Cortex of kidney (tissue), 1 donor: ENCODE measurements at places on chromosomes 4 and X.

GRCh38 chr4:169335331-169335730 lies 64.6 kb upstream of the SH3RF1 start:
- DNase-seq, result no peak

DNA sequence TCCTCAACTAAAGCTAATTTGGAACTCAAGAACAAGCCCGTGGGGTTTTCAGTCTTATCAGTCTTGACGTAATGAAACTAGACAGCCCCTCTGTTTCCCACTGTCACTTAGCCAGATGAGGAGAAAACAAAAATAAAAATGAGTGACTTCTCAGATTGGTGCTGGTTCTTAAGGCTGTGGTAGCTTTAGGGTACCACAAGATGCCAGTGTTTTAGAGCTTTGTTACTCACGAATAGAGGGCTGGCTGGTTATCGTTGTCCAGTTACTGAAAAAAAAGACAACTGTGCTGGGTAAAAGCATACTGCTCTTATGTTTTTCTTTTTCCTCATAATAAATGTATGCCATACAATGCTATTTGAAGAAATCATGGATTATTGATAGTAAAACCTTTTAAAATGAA lies 796.7 kb downstream of the RAPGEF2 start:
- DNase-seq, result no peak

GRCh38 chrX:130079824-130080406 lies 30.4 kb downstream of the ELF4 start:
- no peak for DNase-seq

DNA sequence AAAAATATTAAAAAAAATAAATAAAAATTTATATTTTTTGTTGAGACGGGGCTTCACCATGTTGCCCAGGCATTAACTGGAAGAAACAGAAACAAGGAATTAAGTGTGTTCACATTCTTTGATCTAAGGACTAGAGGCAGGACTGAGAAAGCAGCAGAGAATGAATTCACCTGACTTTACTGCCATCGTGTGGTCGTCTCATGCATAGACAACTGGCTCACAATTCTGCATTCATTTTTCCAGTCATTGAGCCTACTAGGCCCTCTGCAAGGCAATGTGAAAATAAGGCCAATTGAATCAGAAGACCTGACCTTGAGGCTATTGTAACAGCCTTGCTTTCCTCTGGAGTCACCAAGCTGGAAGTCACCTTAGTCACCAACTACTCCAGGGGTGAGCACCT lies 37.4 kb downstream of the LHFPL1 start:
- no peak for DNase-seq

- no peak for DNase-seq
Observed at GRCh38 chrX:153435845-153436244, 10.0 kb downstream of the TREX2 start.
